ENCODE measurements at places on chromosomes 7 and 10.

DNA sequence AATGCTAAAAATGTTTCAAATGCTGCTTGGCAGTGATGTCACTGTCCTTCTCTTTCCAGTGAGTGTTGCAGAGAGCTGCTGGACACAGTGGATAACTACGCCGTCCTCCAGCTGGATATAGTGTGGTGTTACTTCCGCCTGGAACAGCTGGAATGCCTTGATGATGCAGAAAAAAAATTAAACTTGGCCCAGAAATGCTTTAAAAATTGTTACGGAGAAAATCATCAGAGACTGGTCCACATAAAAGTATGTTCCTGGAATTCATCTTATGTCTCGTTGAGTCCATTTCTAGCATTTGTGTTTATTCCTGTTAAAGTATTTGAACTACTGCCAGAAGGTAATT, 25.2 kb downstream of the NUB1 start:
- DNase-seq: no peak

DNA sequence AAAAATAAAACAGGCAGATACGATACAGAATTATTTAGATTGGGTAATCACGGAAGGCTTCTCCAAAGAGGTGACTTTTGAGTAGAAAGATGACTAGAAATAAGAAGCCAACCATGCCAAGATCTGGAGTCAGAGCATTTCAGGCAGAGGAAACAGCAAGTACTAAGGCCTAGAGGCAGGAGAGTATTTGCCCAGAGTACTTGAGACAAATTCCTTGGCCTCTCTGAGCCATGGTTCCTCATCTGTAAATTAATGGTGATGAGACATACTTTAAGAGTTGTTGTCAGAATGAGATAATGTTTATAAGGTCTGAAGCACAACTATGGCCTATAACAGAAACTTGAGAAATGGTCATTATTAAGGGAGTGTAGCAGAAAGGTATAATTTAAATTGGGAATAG, 15.8 kb upstream of the GPR37 start:
- no peak for DNase-seq

DNA sequence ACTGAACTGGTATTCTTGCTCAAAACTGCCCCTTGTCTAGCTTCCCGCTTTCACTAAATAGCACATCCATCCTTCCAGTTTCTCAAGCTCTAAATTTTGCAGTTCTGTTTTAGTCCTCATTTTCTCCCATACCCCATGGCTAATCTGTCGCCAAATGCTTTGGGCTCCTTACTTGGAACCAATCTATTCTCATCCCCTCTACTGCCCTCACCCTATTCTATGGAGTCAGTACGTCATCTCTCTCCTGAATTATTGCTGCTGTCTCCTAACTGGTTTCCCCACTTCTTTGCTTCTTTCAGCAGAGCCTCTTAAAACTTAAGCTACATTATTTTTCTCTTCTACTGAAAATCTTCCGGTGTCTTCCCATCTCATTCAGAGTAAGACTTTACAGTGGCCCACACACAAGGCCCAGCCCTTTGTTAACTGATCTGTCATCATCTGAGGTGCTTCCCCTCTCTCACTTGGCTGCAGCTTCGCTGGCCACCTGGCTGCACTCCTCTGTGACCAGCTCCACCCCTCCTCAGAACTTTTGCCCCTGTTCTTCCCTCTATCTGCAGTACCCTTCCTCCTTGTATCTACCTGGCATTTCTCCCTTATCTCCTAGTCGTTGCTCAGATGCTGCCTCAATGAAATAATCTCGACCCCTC, 9.9 kb downstream of the STARD3NL start:
- DNase-seq: no peak

DNA sequence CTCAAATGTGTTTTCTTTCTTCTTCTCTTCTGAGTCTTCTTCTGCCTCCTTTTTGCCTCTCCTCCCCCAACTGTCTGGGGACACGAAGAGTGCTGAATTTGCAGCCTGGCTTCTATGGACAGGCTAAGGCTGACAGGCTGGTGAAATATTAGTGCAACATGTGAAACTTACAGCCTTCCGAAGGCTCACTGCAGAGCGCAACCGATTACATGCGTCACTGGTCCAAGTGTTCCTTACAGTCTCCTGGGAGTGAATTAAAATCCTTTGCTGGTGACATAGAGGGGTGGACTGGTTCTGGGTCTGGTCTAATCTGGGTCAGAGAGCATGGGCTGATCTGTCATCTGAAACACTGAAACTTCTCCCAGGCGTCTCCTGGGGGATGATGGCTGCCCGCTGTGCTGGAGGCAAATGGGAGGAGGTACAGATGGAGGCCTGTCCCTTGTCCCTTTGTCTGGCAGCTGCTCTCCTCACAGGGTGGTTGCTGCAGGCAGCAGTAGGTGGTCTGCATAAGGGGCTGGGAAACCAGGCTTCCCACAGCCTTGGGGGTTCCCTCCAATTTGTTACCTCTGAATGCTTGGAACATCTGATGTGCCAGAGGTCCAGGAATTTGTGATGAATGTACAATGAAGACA, 143.8 kb upstream of the BMPER start:
- no peak for DNase-seq

- no peak for DNase-seq
These were observed 490.0 kb upstream of the PHF14 start for GRCh38 chr7:10483671-10484070.

DNA sequence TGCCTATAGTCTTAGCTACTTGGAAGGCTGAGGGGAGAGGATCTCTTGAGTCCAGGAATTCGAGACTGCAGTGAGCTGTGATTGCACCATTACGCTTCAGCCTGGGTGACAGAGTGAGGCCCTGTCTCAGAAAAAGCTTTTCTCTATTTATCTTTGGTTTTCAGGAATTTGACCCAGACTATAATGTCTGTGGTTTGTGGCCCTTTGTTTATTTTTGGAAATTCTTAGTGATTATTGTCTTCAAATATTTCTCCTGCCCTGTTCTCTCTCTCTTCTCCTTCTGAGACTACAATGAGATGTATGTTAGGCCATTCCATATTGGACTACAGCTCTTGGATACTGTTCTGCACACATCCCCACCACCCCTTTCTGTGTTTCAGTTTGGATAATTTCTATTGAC, 4.7 kb downstream of the MUC12 start:
- DNase-seq: no peak

DNA sequence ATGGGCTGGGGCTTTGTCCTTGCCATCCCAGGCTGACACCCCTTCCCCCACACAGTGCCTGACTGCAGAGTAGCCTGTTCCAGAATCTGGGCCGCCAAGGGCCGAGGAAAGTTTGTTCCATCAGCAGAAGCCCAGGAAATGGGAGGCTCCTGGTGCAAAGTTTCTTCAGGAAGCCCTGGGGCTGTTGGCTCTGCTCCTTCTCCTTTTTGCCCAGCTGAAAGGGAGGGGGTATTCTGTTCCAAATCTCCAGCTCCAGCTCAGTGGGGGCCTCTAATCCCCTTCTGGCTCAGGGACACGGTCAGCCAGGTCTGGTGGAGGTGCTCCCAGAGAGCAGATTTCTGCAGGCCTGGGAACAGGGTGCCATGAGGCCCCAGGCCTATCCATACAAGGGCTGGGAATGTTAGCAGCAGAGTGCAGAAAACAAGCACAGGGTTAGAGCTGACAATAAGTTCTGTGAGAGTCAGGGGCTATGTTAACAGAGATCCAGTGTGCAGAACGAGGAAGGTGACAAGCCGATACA, 399.5 kb downstream of the RPS24 start:
- no peak for DNase-seq

GRCh38 chr7:147012666-147013065, 896.1 kb downstream of the CNTNAP2 start:
- DNase-seq: no peak

- DNase-seq: no peak
These were observed 14.8 kb downstream of the GPAM start for GRCh38 chr10:112168733-112169132.

GRCh38 chr10:131049016-131049415, 262.5 kb downstream of the TCERG1L start:
- DNase-seq: no peak

- DNase-seq: no peak
These were observed 4.4 kb upstream of the FRAT1 start for GRCh38 chr10:97314671-97315070.

DNA sequence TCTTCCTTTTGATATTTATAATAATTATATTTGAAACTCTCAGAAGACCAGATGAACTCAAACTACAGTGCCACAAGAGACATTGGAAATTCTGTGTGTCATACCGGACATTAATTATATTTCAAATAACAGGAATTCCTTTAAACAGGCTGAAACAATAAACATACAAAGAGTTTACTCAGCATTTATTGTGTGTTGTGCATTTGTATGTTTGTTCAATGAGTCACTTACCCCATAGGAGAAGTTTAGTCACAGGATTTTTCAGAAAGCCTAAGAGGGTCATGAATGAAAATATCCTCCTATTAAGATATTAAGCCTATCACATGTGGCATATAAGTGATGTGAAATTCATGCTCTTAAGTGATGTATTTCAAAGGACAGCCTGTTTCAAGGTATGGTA, 566.8 kb downstream of the CNTNAP2 start:
- DNase-seq: no peak

- DNase-seq: no peak
These were observed 124.7 kb upstream of the C1QL3 start for GRCh38 chr10:16646181-16647059.

DNA sequence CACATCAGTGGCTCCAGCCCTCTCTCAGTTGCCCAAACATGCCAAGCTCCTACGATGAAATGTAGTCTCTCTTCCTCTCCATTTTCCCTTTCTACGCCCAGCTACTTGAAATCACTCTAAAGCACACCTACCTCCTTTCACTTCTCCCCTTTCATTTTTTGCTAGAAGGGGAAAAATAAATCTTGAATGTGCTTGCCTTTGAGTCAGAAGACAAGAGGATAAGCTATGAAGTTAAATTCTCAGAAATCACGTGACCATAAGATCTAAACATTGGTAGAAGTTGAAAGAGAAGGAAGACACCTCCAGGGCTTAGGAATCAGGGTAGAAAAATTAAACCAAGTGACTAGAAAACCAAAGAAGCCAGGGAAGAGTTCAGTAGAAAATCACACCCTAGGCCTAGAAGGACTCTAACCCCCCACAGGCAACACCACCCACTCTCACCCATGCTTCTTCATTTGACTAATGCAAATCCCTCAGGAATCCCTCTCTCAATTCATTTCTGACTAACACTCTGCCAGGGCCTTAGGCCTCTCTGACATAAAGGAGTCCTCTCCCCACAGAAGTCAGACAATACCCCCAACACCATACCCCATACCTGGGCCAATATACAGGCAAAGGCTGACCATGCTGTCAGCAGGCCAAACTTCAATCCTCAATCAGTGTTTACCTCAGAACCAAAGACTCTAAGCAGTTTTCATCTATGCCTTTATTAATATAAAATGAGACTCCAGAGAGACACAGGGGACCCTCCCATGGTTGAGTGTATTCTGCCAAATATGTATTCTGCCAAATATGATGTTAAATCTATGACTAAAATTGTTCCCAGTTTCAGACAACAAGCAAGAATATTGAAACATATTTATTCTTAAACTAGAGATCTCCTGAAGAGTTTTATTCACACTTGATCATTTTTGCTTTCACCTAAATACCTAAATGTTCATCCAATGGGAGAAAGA, 84.8 kb downstream of the ELMO1 start:
- DNase-seq: no peak

DNA sequence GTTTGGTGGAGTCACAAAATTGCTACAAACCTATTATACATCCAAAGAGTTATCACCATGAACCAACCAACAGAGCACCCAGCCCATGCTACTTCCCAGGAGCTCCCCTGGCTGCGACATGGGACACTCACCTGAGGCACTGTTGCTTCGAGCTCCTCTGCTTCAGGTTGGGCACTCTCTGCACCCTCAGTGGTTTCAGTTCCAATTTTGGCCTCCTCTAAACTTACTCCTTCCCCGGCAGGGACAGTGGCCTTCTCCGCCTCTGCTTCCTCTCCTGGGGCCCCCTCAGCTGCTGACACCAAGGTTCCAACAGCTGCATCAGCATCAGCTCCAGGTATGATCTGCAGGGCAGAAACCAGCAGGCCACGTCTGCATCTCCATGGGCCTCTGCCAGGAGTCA, 120.4 kb upstream of the TARP start:
- no peak for DNase-seq

DNA sequence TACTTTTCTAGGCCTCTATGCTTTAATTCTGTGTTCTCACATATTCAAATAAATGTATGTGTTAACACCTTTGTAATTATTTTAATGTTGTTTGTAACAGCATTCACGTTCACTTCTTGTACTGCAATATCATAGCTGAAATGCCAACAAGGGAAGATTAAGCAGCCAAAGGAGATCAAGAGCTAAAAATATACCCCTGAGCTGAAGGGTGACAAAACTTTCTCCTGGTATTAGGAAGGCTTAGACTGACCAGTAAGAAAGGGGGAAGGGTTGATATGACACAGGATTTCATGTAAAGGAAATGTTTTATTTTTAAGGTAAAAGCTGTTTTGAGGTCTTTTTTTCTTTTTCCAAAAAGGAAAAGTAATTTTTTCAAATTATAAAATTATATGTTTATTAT, 40.4 kb upstream of the VDAC2 start:
- DNase-seq: no peak

GRCh38 chr7:29100924-29101323, 45.4 kb downstream of the CPVL start:
- no peak for DNase-seq

GRCh38 chr7:95688931-95689495, 83.3 kb upstream of the DYNC1I1 start:
- no peak for DNase-seq

DNA sequence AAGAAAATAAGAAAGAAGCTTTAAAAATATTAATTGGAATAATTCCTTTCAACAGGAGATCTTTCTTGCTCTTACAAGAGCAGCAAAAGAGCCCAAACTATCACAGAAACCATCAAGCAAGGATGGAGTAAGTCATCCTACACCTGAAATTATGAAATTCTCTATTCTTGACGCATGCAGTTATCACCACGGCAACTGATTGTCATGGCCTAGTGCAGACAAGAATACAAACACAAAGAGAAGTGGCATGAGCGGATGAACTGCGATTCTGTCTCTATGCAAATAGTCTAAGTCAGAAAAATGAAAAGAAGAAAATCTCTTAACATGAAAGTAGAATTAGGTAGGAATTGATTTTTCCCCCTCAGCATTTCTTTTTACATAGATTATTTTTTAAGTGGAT, 54.8 kb upstream of the SLC35B4 start:
- DNase-seq: no peak

- DNase-seq: no peak
These were observed 54.9 kb downstream of the MET start for GRCh38 chr7:116726713-116727431.

GRCh38 chr10:128530301-128530700, 404.1 kb upstream of the MKI67 start:
- no peak for DNase-seq

- no peak for DNase-seq
These were observed 25.7 kb upstream of the LMBR1 start for GRCh38 chr7:156918635-156919034.

GRCh38 chr10:107686095-107686494, 521.6 kb upstream of the SORCS1 start:
- no peak for DNase-seq

DNA sequence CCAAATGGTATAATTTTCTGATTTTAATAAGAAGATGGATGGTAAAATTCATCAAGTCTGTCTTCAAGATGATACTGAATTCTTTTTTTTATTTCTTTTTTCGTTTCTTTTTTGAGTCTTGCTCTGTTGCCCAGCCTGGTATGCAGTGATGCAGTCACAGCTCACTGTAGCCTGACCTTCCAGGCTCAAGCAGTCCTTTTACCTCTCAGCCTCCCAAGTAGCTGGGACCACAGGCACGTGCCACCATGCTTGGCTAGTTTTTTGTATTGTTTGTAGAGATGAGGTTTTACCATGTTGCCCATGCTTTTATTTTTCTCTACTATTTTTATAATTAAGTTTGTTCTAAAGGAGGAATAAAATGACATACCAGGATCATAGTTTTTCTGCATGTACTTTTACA, 52.1 kb upstream of the HELLS start:
- no peak for DNase-seq

GRCh38 chr7:138886501-138886917, 88.5 kb upstream of the ATP6V0A4 start:
- DNase-seq: no peak
